Large intestine (tissue), 12 donors: ENCODE measurements at places on chromosomes 7 and 10.

- DNase-seq, result peak; percentile 65
Measured at GRCh38 chr7:138126928-138127327, 50.7 kb downstream of the AKR1D1 start.

DNA sequence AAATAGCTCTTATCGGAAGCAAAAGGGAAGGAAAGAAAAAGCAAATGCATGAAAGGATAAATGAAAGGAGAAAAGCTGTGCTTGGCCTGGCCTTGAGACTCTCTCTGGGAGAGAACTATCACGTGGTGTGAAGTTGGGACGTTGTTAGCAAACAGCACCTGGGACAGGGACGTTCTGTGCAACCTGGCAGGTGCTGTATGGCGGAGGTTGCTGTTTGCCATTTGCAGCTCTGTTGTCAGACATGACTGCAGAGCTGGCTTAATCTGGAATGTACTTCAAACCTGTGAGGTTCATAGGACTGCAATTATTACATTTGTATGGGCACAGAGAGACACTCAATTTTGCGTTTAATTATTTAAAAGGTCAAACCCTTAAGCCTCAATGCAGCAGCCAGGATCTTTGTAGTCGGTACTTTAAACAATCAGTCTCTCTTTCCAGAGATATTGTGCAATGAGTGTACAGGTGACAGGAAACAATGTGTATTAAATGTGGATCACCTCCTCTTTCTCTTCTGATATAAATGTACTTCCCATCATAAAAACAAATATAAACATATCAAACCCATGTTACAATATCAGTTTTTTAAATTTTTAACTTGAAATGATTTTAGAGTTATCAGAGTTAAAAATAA lies 800.5 kb upstream of the KCND2 start:
- peak; percentile 77 for DNase-seq

DNA sequence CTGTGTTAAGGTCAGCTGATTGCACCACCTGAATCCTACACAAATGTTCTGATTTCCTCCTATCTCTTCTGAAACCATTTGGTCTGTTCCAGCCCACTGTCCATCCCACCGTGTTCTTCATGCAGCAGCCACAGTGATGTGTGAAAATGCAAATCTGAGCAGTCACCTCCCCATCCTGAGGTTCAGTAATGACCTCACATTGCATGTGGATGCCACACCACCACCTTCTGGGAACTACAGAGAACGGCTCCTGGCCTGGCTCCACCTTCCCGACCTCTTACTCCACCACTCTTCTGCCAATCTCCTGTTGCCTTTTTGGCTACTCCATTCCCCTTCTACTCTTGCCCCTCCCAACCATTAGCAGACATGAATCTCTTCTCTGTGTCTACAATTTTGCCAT lies 244.4 kb downstream of the TNS3 start:
- no peak for DNase-seq

- DNase-seq, result no peak
Measured at GRCh38 chr10:79202188-79203013, 133.6 kb downstream of the ZMIZ1 start.

DNA sequence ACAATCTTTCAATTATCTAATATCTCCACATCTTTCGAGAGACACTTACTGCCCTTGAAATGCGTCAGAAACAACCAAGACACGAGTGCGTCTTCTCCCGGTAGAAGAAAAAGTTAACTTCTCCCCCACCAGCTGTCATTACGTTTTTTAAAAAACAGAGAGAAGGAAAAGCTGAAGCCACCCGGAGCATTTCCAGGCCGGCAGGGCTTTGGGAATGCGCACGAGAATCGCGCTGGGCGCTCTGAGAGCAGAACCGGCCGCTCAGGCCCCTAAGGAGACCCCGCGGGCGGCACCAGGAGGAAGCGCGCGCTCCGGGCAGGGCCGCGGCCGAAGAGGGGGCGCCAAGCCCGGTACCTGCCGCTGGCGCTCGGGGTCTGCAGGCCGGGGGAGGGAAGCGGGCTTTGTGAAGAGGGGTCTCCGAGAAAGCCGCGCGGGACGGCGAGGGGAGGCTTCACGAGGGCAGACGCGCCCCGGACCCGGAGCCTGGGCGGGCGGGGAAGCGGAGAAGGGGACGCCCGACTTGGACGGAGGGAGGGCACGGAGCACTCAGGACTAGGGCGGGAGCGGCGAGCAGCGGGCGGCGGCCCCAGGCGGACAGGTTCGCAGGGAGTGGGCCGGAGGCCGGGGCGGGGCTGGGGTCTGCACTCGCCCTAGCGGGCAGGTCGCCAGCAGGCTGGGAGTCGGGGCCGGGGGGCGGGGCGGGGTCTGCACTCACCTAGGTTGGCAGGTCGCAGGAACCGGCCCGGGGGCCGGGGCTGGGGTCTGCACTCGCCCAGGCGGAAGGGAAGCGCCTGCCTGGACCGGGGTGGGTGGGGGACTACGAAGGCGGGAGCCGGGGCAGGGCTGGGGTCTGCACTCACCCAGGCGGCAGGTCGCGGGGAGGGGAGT lies 932 bp downstream of the ESYT2 start:
- no peak for DNase-seq

GRCh38 chr7:91717681-91718470 lies 162.6 kb downstream of the MTERF1 start:
- no peak for DNase-seq

GRCh38 chr7:55163733-55164132 lies 144.9 kb downstream of the EGFR start:
- no peak for DNase-seq

- peak; percentile 17 for DNase-seq
Measured at GRCh38 chr10:60099998-60100747, 193.8 kb upstream of the CCDC6 start.
